ENCODE measurements at places on chromosomes 1 and 21.
A peak's percentile ranks its signal among the peaks of the same experiment; 100 is the strongest.

DNA sequence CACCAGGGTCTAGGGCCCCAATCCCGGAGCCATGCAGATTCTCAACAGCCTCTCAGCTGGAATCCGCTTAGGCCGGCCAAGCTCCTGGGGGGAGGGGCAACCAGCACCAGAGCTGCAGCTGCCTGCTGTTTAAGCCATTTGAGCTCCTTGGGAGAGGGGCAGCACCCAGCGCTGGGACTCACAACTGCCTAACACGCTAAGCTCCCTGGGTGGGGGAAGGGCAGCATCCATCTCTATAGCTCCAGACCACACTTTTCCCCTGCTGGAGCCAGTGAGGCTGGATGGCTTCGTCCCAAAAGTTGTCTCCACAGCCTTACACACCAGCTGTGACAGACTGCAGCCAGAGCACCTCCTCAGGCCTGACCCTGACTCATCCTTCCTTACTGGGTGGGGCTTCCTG lies 6.9 kb upstream of the PTGFR start:
- DNase-seq, result peak; percentile 33

DNA sequence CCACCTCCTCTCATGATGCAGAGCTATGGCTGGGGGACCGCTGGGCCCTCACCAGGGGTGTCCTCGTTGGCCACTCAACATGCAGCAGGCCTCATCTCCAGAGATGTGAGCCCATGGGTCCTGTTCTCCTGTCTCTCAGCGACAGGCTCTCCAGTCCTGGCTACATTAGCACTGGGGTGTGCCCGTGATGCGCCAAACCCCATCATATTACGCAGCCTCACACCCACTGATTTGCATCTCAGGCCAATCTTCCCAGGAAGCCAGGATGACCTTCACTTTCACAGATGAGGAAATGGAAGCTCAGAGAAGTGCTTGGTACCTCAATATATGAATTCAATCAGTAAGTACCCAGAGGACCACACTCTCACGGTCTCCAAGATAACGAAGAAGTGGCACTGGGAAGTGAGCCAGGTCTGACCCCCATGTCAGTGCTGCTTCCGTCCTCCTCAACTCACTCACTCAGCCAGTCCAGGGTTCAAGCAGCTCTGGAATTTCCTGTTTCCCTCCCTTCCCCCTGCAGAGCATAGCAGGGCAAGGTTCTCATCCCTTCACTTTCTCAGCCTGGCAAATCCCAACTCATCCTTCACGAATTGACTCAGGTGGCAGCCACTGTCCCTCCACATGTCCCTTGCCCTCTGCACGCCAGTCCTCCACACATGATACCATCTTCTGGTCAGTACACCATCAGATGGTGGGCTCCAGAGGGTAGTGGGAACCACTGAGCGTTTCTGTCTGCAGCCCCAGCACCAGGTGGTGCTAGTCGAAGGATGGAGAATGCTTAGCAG lies 28.9 kb upstream of the EVA1B start:
- no peak for DNase-seq

DNA sequence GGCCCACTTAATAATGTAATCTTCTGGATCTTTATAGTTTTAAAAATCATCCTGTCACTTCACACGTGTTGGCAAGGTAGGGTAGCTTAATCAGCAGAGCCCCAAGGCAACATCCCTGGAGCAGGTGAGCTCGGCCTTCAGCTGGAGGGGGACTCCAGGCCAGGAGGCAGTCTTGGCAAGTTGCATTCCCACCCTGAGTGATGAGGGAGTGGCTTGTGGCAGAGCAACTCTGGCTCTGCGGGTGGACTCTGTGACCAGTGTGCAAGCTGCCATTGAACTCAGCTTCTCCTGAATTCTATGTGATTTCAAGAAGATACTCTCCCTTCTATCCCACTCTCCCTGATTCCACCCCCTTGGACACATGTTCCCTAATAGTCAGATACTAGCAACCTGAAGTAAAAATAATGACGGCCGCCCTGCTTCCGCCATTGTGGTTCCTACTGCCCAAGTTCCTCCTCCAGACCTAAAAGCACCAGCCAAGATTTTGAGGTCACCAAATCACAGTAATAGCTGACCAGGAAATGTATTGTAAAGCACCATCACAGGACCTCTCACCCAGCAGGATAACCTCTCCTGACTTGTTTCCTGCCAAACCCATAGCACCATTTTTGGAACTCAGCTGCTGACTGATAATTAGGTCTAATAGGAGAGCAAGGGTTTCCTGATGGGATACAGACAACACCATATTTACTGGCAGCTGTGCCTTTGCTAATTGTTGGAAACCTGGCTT lies 11.5 kb upstream of the LYST start:
- DNase-seq, result no peak

- no peak for DNase-seq
Observed at GRCh38 chr1:94694226-94694915, 125.8 kb upstream of the SLC44A3 start.

DNA sequence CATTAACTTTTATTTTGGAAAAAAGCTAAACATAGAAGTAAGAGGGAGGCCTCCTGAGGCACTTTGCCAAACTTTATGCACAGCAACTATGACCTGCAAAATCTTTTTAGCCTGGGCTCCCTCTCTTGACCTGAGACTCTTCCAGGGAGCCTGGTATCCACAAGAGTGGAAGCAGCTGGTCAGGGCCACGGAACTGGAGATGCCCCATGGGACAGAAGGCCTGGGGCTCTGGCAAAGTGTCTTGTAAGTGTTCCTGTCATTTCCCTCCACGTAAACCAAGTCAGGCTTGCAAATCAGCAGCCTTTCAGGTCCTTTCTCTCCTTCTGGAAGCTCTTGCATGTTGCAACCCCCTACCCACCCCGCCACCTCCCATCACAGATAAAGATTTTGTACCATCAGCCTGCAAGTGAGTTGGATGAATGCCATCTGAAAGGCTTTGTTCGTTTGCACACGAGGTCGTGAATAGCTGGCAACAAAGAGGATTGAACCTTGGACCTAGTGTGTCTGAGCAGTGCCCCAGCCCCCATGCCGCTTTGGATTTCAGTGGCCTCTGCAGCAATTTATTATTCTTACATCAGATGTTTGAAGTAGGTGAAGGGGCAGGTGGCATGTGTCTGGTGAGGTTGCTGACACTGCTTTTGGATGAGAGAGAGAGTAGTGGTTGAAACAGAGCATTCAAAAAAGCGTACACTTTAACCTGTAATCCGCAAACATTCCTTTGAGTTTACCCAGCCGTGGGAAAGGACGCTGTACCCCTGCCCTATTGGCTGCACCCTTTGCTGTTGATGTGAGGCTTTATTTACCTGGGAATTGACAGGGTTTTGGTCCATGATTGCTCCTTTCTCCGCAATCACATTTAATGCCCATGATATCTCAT lies 91.6 kb downstream of the GALNT2 start:
- no peak for DNase-seq

- DNase-seq, result no peak
Observed at GRCh38 chr1:205481629-205482151, 22.8 kb upstream of the CDK18 start.

DNA sequence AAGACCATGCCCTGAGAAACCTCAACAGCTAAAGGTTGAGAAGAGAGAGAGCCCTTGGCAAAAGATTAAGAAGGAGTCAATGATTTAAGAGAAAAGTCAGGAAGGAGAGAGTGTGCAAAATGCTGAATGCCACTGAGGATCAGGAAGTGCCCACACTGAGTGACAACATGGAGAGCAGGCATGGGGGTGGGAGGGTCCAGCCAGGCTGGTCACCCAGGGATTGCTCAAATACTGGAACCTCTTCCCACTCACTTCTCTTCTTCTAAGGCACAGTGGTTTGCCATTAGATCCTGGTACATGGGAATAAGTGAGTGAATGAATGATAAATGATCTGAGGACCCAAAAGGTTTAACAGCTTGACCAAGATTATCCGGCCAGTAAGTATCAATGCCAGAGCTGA lies 11.1 kb downstream of the PRR9 start:
- no peak for DNase-seq

DNA sequence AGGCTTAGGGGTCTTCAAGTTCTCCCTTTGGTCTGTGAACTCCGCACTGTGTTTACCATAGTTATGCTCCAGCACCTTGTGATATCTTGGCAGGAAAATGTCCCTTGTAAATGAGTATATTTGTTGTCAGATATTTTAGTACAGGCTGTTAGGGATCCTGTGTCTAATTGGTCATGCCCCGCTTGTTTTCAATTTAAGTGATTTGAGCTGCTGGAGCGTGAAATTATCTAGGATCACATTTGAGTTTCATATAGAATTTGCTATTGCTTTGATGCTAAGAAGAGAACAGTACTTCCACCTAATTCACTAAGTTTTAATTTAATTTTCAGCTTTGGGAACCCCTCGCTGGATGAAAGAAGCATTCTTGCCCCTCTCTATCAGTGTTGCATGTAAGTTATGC lies 15.4 kb upstream of the TOR3A start:
- no peak for DNase-seq

DNA sequence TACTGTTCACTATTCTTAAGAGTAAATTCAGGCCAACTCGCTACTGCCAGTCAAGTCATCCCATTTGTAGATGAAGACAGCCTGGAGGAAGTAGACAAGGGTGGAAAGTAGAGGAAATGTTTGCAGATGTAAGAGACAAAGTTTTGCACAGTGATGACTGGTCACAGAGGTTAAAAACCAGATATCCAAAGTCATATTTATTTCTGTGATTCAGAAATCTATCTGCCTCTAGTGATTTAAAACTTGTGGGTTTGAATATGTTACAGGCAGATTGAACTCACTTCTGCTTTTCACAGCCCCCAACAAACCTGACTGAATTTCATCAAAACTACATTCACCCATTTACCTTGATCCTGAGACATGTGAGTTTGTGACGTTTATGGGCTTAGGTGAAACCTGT lies 484.7 kb upstream of the C1orf87 start:
- no peak for DNase-seq

DNA sequence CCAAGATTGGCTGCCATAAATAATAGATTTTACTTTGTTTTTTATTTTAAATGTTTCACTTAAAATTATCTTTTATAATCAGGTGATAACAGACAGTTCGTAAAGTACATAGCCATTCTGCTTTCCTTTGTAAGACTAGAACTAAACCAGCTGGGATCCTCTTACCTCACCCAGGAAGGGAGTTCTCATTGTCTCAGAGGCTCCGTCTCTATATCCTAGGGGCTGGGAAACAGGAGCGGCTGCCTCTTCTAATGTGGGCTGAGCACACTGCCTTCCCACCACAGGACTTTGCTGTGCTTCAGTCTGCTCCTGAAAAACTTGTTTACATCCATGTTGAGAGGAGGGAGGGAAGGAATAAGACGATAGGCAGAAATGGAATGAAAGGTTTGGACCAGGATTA lies 45.6 kb upstream of the PGD start:
- no peak for DNase-seq

DNA sequence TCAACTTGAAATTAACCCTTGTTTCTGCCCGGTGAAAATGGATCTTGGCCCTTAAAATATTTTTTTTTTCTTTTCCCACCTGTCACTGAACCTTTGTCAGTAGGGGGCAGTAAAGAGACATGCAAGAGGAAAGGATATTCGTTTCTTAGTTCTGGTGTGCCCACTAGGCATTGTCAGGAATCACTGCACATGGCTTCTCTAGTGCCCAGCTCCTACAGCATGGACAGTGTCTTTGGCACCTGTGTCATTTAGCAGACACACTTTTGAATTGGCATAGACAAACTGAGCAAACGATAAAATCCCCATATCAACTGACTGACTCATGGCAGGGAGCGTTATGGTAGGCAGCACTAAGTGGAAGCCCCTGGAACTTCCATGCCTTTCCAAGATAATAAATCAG lies 1048.1 kb downstream of the BRINP3 start:
- DNase-seq, result no peak

GRCh38 chr1:180498594-180498993 lies 3.8 kb downstream of the ACBD6 start:
- DNase-seq, result no peak

DNA sequence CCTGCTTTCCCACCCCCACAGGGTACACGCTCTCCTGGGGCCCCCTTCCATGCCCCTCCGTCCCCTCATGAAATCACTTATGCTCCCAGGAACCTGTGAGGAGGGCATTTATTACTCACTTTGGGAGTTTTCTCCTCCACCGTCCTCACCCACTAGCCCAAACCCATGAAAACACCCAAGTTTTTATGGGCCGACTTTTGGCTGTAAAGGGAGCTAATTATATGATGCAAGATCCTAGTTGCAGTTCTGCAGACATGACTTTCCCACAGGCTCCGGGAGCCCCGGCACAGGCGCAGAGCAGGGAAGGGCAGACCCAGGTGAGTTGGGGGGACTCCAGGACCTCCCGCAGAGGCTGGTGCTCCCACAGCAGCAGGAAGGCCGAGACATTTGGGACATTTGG lies 29.7 kb downstream of the EPHA2 start:
- DNase-seq, result no peak

GRCh38 chr21:31725202-31725839 lies 6.6 kb downstream of the SCAF4 start:
- DNase-seq, result no peak

GRCh38 chr1:90850181-90850897 lies 133.2 kb upstream of the BARHL2 start:
- DNase-seq, result peak; percentile 39

GRCh38 chr1:234218078-234218477 lies 155.2 kb upstream of the COA6 start:
- DNase-seq, result no peak

DNA sequence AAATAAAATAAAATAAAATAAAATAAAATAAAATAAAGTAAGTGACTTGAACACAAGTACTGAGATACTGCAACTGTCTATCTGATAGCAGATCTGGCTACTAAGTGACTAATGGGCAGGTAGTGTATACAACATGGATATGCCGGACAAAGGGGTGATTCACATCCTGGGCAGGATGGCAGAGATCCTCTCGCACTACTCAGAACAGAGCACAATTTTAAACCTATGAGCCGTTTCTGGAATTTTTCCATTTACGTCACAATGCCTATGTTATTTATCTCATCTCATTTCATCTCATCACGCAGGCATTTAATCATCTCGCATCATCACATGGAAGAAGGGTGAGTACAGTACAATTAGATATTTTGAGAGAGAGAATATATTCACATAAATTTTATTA lies 233.3 kb upstream of the COA6 start:
- DNase-seq, result no peak

- DNase-seq, result no peak
Observed at GRCh38 chr1:192916021-192916420, 107.2 kb downstream of the RGS2 start.

- DNase-seq, result no peak
Observed at GRCh38 chr1:25703041-25703440, 86.5 kb downstream of the MAN1C1 start.

- no peak for DNase-seq
Observed at GRCh38 chr1:71667216-71667615, 586.4 kb upstream of the ZRANB2 start.

- peak; percentile 48 for DNase-seq
Observed at GRCh38 chr1:41495210-41495948, 10.9 kb upstream of the EDN2 start.

GRCh38 chr1:66598670-66599069 lies 64.7 kb downstream of the SGIP1 start:
- DNase-seq, result no peak

- no peak for DNase-seq
Observed at GRCh38 chr21:44505673-44506278, 34.2 kb downstream of the KRTAP10-1 start.

- DNase-seq, result peak; percentile 87
Observed at GRCh38 chr1:26472320-26472900, at the start of gene HMGN2. HMGN2 (plus strand) TSS chr1:26472440; CDS start chr1:26472613, 173 bp downstream.

- DNase-seq, result no peak
Observed at GRCh38 chr1:20197329-20197791, 11.0 kb upstream of the PLA2G2C start.
